Lung (tissue), 17 donors: ENCODE measurements at places on chromosomes 16 and 17.

DNA sequence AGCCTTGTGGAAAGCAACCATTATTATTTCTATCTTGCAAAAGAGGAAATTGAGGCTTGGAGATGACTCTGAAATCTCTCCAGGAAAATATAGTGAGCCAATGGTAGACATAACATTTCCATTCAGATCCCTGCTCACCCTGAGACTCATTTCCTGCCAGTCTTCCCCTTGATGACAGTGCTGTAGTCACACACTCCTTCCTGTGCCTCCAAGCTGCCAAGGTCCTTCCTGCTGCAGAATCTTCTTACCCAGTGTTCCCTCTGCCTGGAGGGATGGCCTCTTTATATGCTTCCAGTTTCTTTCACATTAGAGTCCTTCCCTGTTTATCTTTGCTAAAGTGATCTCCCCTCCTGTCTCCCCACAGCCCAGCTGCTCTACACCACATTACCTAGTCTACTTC lies 648.1 kb downstream of the TOX3 start:
- peak; percentile 9 for DNase-seq

- DNase-seq: peak; percentile 6
These were observed 47.3 kb upstream of the ALOX12 start for GRCh38 chr17:6948562-6948961.

GRCh38 chr16:8814095-8814806 lies 16.6 kb downstream of the PMM2 start:
- no peak for DNase-seq

DNA sequence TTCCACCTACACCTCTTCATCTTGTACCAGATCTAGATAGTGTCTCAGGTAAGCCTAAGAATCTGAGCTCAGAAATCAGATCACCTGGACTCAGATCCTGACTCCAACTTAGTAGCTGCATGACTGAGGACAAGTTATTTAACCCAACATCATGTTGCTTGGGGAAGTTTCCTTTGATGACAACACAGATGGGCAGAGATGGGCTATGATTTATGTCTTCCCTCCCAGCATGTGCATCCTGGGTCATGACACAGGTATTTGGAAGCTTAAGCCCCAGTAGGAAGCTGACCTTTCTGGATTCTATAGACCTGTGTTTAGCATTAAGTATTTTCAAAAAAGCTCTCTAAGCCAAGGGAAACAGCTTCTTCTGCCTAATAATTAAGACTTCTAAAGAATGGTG lies 12.4 kb upstream of the HEATR6 start:
- DNase-seq: no peak

DNA sequence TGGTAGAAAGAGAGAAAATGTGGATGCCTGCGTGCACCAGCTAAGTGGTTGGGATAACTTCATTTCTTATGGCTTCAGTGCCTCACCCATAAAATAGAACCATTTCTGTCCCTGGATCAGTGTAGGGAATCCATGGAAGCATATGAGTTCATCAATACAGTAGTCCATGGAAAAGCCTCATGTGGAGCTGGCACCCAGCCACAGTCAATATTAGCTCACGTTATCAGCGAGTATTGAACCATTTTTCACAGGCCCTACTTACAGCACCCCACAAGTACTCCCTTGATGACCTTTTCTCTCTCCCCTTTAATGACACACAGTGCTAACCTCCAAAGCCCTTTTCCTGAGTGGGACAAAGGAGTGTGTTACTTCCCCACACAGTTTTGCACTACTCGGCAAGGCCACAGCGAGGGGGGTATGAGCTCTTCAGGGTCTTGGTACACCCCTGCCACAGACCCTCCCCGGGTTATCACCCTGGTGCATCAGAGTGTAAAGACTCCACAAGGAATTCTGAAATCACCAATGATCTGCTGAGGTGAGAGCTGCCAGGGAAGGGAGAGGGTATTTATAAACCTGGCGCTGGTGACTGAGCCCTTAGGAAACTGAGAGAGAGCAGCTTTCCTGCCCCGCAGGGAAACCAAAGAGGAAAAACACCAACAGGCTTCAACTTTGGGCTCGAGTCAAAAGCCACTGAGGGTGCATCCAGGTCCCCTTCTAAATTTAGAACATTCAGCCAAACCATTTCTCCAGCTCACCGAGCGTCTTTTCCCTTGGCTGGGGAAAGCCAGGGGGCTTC lies 36.9 kb downstream of the DYNLRB2 start:
- no peak for DNase-seq
